ENCODE measurements at places on chromosomes 3 and 15. TPM values are rescaled to one million over a fixed set of nuclear protein-coding genes. Genes with fewer than 3 reads are reported as not detected.

DNA sequence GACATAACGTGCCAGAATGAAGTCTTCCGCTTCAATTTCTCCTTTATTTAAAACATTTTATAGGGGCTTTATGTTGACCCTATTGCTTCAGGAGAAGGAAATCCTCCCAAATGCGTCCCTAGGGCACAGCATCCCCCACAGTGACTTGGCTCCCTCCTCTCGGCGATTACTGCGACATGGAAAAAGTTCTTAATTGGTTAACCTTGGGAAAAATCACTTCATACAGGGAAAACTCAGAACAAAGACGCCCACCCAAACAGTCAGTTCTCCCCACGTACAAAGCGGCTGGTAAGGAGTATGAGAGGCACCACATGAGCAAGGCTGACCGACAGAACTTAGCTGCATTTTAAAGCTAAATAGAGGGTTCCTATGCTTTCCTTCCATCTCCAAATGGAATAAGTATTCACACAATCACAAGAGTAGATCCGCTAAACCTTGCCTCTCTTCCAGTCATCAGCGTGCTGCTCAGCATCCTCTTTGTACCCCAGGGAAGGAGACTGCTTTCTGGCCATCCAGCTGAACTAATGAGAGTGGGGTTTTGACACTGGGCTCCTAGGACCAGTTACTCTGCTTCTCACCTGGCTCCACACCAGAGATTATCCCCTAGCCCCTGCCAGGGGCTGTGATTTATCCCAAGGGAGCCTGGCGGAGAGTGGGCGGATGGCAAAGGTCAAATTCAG is 415.3 kb upstream of the WNT5A start:
- no peak for DNase-seq

- DNase-seq, result peak; percentile 81
Observed at GRCh38 chr3:126469479-126469878, 6.2 kb downstream of the ZXDC start.

DNA sequence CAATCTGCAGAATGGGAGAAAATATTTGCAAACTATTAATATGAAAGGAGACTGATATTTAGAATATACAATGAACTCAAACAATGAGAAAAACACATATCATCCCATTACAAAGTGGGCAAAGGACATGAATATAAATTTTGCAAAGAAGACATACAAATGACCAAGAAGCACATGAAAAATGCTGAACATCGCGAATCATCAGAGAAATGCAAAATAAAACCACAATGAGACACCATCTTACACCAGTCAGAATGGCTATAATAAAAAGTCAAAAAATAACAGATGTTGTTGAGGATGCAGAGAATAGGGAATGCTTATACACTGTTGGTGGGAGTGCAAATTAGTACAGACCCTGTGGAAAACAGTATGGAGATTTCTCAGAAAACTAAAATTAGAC is 83.6 kb downstream of the RAP2B start:
- DNase-seq, result no peak

GRCh38 chr15:89475661-89476060 is 20.7 kb downstream of the RHCG start:
- DNase-seq, result no peak

DNA sequence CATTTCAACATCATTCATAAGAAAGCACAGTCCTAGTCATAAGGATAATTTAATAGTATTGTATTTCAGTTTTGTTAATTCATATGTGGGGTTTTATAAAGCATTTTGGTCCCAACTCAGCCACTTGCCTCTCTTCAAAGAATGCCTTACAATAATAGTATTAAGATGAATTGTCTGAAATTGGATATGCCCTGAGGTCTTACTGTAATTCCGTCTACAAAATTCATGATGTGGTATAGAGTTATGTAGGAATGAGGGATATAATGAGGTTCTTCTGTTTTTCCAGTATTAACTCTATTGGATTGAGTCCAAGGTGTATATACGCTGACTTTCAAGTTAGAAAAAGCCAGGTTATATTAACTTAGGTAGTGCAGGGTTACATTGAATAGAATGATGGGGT is 177.0 kb downstream of the GOLIM4 start:
- DNase-seq, result no peak

DNA sequence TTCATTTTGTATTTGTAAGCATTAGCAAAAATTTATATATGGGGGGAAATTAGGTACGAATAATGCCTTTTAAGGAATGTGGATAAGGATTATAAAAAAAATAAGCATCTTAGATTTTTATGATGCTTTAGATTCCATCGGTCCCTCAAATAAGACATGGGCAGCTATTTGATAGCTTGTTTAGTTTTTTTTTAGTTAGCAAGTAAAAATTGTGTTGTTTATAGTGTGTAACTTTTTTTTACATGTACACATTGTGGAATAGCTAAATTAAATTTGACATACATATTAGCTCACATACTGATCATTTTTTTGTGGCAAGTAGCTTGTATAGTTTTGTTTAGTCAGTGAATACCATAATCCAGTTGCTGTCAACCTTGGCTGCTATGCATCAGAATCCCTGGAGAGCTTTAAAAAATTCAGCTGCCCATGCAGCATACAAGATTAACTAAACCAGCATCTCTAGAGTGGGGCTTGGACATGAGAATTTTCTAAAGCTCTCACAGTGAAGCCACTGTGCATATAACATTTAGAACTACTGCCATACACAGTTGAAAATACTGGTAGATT is 53.9 kb downstream of the TMOD3 start:
- no peak for DNase-seq

DNA sequence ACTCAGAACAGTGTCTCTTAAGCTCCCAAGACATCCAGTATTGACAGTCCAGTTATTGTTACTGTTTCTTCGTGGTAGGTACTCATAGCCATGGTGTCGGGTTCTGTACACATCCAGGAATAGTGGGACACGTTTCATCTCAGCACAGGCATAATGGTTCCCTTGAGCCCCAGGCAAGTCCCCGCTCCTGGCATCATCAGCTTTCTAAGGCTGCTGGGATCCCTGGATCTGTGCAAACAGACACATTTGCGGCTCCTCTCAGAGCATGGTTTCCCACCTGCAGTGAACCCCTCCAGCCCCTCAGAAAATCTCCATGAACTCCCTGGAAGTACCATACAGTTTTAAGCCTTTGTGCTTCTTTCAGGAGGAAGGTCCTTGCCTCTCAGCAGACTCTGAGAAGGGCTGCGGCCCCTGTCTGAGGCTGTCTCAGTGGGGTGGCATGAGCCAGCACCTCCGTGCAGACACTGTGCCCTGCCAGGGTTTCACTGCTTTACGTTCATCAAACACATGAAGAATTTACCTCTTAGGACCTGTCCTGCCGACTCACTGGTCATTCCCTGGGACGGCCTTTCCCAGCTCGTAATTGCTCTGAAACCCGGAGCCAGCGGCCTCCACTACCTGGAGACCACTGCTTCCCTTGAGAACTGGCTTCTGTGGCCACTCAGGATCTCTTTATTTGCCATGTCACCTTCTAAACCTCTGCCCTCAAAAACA is 124.9 kb downstream of the LRRK1 start:
- no peak for DNase-seq

- DNase-seq, result no peak
Observed at GRCh38 chr15:69885173-69885955, 212.4 kb downstream of the TLE3 start.

GRCh38 chr15:43317566-43318184 is 12.7 kb downstream of the LCMT2 start:
- DNase-seq, result no peak

GRCh38 chr3:16309558-16309957 is 44.5 kb downstream of the OXNAD1 start:
- DNase-seq, result no peak

GRCh38 chr15:88657326-88658069 is 18.7 kb downstream of the ISG20 start:
- DNase-seq, result peak; percentile 17

- no peak for DNase-seq
Observed at GRCh38 chr3:82596805-82597204, 835.4 kb upstream of the GBE1 start.

DNA sequence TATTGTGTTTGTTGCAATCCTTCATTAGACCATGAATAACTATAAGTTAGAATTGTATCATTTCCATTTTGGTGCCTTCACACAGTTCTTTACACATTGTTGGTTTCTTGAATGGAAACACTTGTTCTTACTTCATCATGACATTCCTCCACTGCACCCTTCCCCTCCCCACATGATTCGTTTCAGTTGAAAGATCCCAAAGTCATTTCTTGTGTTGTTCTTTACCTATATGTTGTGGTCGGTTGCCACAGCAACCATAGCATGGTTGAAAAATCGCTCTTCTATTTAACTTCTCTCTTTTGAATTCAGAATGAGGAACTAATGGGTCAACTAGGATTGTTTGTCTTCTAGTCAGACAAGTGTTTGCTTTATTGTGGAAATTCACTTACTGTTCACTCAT is 103.3 kb downstream of the IL1RAP start:
- DNase-seq, result peak; percentile 57

GRCh38 chr15:78209646-78210348 is 24.6 kb downstream of the ACSBG1 start:
- DNase-seq, result no peak

- no peak for DNase-seq
Observed at GRCh38 chr3:194212845-194213331, 76.9 kb downstream of the HES1 start.

DNA sequence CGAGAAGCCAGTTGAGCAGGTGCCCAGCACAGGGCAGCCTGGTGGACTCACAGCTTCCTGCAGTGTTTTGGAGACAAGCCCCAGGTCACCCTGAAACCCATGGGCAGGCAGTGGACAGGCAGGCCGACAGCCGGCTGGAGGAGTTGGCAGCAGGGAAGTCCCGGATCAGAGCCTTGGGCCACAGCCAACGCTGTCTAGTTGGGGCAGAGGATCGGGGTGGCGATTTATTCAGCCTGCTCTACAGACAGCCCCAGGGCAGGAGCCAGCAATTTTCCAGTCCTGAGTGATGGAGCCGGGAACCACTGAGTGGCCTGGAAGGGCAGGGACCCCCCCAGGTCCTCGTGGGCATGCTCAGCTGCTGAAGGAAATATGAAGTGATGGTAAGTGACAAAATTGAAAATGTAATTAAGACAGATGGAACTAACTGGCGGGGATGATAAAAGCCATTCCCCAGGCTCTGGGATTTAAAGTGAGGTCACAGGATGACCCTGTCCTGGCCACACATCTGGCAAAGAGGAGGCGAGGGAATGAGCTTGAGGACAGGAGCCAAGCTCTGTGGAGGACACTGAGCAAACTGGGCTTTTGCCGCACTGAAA is 34.4 kb upstream of the TBC1D21 start:
- DNase-seq, result peak; percentile 48

- no peak for DNase-seq
Observed at GRCh38 chr3:43010638-43011037, 31.5 kb downstream of the GASK1A start.

DNA sequence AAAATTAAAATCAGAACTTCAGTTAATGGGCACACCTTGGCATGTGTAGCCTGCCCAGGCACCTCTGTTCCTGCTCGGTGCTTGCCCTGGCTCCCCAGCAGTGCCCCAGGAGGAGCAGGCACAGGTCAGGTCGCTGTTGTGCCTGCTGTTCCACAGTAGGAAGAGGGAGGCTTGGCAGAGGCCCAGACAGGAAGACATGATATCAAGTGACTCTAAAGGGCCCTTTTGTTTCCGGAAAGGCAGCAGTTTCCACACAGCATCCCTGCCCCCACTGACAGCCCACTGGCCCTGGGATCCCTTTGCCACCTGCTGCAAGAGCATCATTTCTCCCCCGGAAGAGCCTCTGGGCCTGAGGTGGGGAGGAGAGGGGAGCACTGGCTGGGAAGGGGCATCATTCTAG is 40.5 kb upstream of the HES1 start:
- peak; percentile 64 for DNase-seq

GRCh38 chr3:42340466-42340865 is 69.9 kb downstream of the LYZL4 start:
- DNase-seq, result no peak

DNA sequence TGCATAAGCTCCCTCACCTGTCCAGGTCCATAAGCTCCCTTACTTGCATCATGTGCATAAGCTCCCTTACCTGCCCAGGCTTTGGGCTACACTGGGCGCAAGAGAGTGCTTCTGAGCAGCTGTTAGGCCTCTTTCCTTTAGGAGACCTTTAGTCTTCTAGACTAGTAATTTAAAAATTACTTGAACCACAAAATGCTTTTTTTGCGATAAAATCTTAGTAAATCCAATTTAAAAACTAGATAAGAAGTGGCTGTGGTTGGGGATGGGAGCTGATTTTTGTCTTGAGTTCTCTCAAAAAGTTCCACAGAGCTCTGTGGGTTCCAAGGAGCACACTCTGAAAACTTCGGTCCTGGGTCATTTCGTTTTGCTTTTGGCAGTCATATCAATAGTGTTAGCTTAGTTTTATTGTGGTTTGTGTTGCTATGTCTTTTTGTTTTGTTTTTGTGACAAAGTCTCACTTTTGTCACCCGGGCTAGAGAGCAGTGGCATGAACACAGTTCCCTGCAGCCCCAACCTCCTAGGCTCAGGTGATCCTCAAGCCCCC is 6.7 kb downstream of the CEMIP start:
- no peak for DNase-seq

DNA sequence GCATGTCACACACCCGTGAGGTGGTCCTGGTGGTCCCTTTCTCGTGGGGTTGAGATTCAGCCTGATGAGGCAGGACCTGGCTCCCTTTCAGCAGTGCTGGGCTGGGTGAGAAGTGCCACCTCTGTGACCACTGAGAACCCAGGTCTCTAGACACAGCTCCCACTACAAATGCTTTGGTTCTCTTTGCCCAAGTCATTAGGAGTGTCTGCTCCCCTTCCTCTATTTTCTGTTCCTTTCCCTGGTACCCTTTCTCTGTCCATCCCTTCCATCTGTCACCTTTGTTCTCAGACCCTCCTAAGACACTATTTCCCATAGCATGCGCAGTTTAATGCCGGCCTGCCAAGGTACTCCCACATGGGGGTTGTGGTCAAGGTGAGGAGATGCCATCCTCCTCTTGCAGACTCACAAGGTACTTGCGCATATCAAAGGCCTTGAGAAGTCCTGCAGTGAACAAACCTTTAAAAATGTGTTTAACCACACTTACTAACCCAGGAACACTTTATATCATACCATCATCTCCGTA is 297.7 kb downstream of the LRTM1 start:
- no peak for DNase-seq

DNA sequence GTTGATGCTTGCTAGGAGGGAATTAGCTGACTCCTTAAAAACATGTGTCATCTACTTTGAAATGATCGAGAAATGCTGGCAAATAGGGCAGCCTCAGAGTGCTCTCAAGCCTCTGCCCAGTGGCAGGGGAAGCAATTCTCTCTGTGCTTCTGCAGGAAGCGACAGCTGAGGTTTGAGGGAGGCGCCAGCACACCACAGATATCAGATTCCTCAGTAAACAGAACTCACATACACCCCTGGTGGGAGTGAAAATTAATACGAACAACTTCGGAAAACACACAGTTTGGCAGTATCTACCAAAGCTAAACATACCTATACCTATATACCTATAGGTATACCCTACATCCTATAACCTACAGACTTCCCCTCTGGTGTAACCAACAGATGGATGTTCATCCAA is 61.3 kb downstream of the NSMCE3 start:
- no peak for DNase-seq

Gene FAM43A
- total RNA-seq, result 8.8 TPM

Gene MESD
- 28.2 TPM for total RNA-seq

Gene IL17RD
- total RNA-seq, result 1.1 TPM

Gene CCDC33
- total RNA-seq, result not detected

Gene SMAD3
- 33.1 TPM for total RNA-seq

Gene PLAAT1
- not detected for total RNA-seq

Gene SLC38A3
- total RNA-seq, result 0.23 TPM

Gene MFGE8
- 131 TPM for total RNA-seq

Gene XCR1
- 0.44 TPM for total RNA-seq

Gene GOLGA6L10
- total RNA-seq, result 1.5 TPM

Gene FGF12
- total RNA-seq, result 3.6 TPM

Gene CKMT1A
- total RNA-seq, result 6.2 TPM

Gene XYLB
- total RNA-seq, result 7.2 TPM

Gene GALK2
- 36.3 TPM for total RNA-seq

Gene HTD2
- total RNA-seq, result 8.0 TPM

Gene GUCA1C
- total RNA-seq, result not detected

Gene SNTN
- 9.6 TPM for total RNA-seq
